SW 1271 (cell line): ENCODE measurements at places on chromosomes 11 and 22.
A peak's percentile ranks its signal among the peaks of the same experiment; 100 is the strongest.

- no peak for DNase-seq
Measured at GRCh38 chr11:86228269-86229038, 16.1 kb upstream of the EED start.

GRCh38 chr11:75184757-75185425 is 34.0 kb downstream of the SLCO2B1 start:
- DNase-seq, result no peak

DNA sequence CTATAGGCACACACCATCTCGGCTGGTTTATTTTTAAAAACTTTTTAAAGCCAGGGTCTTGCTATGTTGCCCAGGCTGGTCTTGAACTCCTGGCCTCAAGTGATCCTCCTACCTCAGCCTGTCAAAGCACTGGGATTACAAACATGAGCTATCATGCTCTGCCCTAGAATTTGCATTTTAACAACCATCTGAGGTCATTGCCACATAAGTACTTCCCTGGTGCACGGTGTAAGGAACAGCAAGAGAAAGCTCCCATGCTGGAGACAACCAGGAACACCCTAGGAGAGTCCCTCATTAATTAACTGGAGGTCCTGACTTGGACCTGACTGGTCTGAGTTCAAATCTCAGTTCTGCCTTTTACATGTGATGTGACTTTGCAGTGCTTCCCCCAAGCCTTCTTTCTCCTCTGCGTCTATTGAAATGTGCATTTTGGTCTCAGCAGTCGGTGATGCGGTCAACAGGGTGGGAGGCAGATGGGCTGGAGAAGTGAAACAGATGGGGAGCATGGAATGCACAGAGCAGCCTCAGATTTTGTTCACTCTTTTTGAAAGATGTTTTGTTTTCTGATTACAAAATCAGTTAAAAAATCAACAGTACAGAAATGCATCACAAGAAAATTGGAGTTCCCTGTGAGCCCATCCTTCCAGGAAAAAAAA is 146.5 kb downstream of the MYO18B start:
- no peak for DNase-seq

- no peak for DNase-seq
Measured at GRCh38 chr11:57972013-57972367, 51.7 kb upstream of the OR9Q1 start.

DNA sequence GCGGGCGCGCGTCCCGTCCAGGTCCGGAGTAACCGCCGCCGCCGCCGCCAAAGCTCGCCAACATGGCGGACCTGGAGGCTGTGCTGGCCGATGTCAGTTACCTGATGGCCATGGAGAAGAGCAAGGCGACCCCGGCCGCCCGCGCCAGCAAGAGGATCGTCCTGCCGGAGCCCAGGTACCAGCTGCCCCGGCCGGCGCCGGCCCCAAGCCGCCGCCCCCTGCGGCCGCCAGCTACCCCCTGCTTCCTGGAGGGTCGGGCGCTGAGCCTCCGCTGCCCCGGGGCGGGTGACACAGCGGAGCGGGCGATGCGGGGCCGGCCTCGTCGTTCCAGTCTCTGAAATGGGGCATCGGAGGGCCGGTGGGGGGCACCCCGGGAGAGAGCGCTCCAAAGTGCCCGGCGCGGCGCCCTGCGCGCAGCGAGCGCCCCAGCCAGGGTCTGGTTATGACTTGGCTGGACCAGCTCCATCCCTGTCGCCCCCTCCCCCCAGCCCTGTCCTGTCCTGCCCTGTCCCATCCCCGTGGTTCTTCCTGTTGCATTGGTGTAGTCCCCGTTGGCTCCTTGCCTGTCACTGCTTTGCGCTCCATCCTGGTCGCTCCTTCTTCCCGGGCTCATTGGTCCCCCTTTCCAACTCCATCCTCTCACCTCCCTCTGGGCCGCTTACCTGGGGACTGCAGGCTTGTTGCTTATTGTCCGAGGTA is 653 bp downstream of the GRK3 start:
- peak; percentile 7 for DNase-seq

- no peak for DNase-seq
Measured at GRCh38 chr22:36413022-36413775, 25.4 kb upstream of the MYH9 start.

- DNase-seq, result no peak
Measured at GRCh38 chr11:47268448-47269001, 1.4 kb upstream of the MADD start.
